ENCODE measurements at places on chromosomes 16 and 17.
A peak's percentile ranks its signal among the peaks of the same experiment; 100 is the strongest.

GRCh38 chr17:60249290-60249826, 99.6 kb downstream of the CA4 start:
- DNase-seq: no peak

DNA sequence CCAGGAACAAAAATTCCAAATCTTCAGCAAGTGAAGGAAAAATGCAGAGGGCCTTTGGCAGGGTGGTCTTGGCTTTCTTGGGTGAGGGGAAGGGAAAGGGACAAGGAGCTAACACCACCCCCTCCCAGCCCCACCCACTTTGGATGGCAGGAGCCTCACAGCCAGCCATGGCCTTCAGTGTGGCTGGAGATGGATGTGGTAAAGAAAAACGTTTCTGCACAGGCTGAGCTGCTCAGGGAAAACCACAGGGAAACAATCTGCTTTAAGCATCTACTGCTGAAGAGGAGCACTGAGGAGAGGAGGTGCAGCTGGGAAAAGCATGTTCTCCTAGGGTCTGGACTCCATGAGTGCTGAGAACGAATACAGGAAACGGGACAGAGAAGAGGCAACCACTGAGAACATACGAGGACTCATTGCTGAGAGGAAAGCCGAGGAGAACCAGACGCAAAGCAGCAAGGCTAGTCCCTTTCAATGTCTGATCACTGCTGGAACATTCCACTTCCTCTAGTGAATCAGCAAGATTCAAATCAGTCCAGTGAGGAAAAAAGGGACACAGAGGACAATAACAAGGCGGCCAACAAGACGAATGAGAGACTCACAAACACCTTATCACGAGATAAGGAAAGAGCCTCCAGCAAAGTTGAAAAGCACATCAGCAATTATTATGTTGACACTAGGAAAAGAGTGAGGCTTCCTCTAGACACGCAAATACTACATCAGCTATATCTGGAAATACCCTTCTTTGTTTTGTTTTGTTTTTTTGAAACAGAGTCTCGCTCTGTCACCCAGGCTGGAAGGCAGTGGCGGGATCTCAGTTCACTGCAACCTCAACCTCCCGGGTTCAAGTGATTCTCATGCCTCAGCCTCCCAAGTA, 41.7 kb downstream of the ZZEF1 start:
- peak; percentile 17 for DNase-seq

- DNase-seq: no peak
Observed at GRCh38 chr17:17551361-17551760, 40.1 kb downstream of the PEMT start.

- no peak for DNase-seq
Observed at GRCh38 chr17:78717431-78717980, 64.6 kb downstream of the CYTH1 start.

GRCh38 chr16:74999219-74999608, 390 bp downstream of the ZNRF1 start:
- DNase-seq: no peak
